ENCODE measurements at places on chromosomes 5 and 9.

DNA sequence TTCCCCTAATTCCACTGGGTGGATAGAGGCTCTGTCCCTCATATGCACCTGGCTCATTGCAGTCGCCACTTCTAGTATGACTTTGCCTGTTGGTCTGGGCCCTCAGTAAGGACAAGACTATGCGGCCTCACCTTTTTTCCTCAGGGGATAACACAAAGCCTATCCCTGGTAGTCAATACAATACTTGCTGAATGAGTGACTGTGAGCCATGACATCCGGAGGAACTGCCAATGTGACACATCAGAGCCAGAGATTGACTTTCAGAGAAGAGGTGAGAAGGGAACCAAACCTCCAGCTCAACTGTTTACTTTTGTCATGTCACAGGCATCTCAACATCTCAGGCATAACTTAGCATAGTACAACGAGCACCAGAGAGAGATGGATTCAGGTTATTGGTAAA lies 371.3 kb downstream of the DMRT2 start:
- no peak for DNase-seq

- DNase-seq = no peak
Measured at GRCh38 chr9:135009794-135010585, 77.5 kb upstream of the OLFM1 start.

GRCh38 chr5:137651022-137651421 lies 84.9 kb downstream of the KLHL3 start:
- no peak for DNase-seq

- DNase-seq = no peak
Measured at GRCh38 chr5:4700871-4701270, 439.3 kb upstream of the ADAMTS16 start.

DNA sequence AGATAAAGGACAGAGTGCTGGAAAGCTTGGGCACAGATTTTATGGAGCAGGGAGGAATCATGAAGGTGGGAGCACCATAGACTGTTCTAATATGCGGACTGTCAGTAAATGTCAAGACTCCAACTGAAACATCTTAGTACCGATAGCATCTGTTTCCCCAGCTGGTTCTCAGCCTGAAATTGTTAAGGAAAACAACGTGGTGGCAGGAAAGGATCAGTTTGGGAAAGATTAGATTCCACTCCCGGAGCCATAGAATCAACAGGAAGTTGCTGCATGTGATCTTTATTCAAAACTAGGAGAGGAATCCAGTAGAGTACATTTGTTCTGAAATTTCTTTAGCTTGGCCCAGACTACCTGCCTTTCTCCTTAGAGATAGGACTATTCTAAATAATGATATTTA lies 559.1 kb downstream of the CSNK1G3 start:
- no peak for DNase-seq

- DNase-seq = no peak
Measured at GRCh38 chr9:126036881-126037291, 289.7 kb downstream of the PBX3 start.

DNA sequence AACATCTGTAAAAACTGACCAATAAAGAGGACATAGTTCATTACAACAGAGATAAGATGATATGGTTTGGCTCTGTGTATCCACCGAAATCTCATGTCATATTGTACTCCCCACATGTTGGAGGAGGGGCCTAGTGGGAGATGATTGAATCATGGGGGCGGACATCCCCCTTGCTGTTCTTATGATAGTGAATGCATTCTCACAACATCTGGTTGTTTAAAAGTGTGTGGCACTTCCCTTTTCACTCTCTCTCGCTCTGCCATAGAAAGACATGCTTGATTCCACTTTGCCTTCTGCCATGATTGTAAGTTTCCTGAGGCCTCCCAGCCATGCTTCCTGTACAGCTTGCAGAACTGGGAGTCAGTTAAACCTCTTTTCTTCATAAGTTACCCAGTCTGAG lies 292.8 kb downstream of the SLF1 start:
- no peak for DNase-seq

DNA sequence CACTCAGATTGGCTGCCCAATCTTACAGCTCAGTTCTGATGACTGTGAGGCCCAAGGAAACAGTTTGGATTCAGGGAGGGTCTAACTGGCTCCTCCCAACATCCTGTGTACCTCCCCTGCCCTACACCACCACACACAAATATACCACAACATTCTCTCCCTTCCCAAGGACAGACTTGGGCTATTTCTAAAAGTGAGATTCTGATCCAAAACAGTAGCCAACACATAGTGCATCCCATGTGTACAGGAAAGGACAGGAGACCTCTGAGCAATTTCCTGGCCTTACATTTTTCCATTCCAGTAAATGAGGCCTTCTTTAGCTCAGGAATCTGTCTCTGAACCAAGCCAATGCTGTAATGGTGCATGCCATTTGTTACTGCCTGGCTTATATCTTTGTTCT lies 20.8 kb downstream of the ZNF366 start:
- DNase-seq = no peak

GRCh38 chr9:132877824-132878694 lies at the start of gene AK8:
TSS of gene AK8 (minus strand) at chr9:132878284. CDS start at chr9:132878255, 29 bp downstream.
- peak; percentile 83 for DNase-seq

- no peak for DNase-seq
Measured at GRCh38 chr9:136219276-136219675, 14.3 kb upstream of the LHX3 start.

Measured in HAP-1 (cell line).